ENCODE measurements at places on chromosomes 6 and 20.

DNA sequence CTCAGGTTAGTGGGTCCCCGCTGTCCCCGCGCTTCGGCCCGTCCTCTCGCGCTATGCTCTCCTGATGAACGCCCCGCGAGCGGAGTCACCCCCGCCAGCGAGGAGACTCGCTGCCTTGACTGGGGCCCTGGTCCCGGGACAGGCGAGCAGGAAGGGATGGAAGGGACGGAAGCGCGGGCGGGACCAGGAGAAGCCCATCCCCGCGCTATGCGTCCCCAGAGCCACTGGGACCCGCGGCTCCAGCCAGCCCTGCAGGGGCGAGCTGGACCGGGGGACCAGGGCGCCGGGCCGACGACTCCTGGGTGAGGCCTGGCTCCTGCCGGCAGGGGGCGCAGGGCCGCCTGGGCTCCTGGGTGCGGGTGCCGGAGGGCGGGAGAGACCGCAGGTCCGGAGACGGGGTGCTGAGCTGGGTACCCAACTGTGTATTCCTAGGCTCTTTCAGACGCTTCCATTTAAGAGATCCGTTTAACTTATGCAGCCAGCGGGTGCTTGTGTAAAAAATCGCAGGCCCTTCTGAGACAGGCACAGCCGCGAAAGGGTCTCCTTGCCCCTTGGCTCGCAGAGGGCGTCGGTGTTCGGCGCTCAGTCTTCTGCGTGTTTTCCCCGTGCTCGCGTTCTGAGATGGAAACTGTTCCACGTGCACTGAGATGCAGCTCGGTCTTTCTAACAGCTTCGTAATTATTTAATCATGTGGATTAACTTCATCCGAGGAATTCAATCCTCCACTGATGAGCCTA, 580 bp upstream of the SYCP2 start:
- peak; percentile 69 for DNase-seq

GRCh38 chr6:143515766-143516355, 4.3 kb upstream of the FUCA2 start:
- no peak for DNase-seq

GRCh38 chr6:128883906-128884305, 968 bp downstream of the LAMA2 start:
- DNase-seq, result no peak

DNA sequence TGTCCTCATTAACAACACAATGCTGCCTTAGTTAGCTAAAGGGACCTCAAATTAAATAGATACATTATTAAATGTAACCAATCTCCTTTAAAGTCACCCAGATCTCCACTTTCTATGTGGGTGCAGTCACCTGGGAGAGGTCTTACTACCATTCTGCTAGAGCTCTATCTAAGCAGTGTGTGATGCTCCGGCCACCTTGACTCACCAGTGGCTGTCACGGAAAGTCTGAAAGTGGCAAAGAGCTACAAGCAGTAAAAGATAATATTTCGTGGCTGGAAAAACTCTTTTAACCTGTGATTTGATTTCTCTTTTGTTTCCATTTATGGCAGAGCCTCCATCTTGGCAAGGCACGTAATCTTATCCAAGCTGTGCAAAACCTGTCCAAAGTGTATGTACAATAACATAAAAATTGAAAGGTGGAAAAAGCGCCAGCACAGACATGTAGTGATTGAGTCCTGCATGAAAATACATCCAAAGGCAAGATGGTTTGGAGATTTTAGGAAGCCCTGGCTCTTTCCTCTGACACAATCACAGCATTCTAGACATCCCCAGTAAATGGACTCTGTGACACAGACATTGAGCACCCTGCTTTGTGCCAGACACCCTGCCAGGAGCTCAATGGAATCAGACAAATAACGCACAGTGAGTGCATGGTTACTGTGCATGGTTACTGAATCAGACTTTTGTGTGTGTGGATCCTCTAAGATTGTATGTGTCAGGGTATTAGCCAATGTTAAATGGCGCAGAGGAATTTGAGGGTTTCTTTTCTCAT, 116.6 kb downstream of the ADAT2 start:
- DNase-seq, result no peak

- DNase-seq, result no peak
Observed at GRCh38 chr6:42805297-42805861, 23.5 kb downstream of the BICRAL start.

DNA sequence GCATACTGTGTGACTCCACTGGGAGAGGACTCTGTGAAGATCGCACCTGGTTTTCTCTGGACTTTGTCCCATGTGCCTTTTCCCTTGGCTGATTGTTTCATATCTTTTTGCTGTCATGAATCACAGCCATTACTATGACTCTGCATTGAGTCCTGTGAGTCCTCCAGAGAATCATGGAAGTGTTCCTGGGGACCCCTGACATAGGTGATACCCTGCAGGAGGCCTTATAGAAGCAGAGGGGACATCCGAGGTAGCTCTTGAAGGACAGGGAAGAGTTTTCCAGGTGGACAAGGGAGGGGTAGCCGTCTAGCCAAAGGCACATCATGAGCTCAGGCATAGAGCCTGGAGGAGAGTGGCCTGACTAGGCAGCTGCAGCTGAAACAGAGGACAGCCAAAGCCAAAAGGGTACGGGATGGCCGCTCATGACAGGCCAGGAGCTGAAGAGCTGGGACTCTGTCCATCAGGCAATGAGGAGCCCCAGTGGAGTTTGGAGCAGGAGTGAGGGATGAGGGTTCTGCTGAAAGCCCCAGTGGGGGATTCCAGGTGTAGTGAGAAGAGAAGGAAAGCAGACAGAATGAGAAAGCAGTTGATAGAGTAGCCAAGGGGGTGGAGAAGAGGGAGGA, 86.6 kb upstream of the TOX2 start:
- DNase-seq, result no peak

DNA sequence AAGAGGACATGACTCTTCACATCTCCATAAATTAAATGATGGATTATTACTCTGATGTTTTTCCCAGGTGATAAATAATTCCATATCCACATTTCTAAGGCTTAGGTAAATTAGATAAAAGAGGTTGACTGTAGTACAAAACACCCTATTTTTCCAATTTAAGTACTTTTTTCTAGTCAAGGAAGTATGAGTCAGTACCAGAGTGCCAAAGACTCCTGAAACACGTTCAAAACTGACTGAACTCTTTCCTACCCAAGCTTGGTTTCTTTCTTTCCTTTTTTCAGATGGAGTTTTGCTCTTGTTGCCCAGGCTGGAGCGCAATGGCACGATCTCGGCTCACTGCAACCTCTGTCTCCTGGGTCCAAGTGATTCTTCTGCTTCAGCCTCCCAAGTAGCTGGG, 85.0 kb downstream of the DOK5 start:
- no peak for DNase-seq

DNA sequence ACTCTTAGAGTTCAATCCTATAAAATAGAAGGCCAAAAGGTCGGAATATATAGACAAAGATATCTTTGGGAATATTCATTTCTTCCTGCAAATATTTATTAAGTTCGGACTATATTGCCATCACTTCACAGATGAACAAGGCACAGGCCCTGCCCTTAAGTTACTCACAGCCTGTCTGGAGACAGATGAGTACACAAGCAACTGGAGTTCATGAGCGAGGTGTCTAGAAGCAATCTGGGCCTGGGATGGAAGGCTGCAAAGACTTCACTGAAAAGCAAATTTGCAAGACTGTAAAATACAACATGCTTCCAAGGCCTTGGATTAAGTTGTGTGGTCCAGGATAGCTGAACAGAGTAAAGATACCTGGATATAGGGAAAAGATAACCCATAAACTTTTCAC, 56.7 kb upstream of the CEP85L start:
- DNase-seq, result peak; percentile 14

DNA sequence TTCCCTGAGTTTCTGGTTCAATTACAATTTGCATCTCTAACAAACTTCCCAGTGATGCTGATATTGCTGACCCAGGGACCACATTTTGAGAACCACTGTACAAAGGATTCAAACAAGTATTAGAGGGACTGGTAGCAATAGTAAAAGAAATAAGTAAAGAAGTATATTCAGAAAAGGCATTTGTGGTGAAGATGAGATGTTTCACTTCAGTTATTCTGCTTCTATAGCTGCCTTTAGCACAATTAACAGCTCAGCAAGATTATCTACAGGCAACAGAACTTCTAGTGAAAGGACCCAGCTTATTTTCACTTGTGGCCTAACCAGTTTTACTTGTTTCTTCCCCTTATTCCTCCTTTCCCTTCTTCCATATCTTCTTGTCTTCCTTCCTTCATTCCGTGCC, 149.4 kb downstream of the PHF3 start:
- DNase-seq, result no peak

DNA sequence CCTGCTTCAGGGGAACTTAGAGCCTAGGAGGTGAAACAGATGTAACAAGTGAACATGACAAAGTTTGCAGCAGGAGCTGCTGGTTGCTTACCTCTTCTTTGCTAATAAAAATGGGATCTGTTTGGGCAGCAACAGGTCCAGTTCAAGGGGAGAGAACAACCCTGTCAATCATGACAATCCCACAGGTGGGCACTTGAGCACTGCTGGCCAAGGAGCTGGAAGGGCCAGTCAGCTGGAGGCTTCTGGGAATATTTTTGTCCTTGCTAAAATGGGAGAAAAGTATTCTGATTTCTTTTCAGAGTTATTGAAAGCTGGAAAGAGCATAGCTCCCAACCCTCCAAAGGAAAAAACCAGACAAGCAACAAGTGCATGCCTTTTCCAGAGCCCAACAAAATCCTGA, 477.7 kb upstream of the SULF2 start:
- no peak for DNase-seq

DNA sequence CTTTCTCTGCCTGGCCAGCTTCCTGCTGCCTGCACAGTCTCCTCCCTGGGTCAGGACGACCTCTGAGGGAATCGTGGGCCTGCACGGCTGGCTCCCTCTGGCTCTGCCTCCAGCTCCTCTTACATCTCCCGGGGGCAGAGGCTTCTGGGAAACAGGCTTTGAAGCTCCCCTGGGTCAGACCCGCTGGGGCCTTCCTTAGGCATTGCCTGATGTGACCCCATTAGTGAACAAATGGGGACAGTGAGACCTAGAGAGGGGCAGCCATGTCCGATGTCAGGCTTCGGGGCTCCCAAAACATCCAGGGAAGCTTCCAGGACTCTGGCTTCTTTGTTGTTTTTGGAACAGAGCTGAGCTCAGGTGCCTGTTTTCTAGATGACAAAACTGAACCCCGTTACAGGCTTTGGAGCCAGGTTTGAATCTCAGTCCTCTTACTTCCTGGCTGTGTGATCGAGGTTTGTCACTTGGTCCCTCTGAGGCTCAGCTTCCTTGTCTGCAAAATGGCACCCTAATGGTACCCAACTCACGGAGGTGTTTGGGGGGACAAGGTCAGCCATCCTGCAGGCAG, 94.3 kb downstream of the CEBPB start:
- DNase-seq, result no peak

DNA sequence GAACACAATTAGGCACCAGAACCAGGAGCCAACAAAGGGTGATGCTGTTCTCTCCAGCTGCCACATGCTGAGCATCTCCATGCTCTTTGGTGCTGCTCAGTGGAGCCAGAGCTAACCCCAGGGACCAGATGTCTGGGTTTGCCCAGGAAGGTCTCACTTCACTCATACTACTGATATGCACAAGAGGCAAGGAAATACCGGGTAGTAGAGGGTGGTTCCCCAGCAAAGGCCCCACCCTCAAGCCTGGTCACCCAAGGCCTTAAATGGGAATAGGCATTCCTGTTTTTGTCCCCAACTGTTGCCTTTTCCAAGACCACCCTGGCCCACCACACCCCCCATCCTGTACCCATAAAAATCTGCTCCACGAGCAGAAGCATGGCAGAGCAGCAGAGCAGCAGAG, 204.5 kb upstream of the TAB2 start:
- DNase-seq, result no peak

DNA sequence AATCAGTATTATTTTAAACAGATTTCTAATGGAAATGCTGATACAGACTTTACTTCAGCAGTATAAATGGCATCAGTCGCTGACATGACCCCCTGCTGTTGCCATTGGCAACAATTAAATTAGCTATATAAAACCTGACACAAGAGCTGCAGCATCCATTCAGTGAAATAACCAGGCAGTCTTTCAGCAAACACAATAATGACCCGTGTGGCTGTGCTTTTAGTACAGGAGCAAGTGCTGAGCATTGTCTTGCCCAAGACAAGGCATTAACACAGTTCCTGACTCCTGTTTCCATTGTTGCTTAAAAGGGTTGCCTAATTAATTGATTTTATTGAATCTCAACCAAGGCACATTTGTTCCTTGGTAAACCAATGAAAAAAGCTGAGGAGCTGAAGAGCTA, 382.1 kb downstream of the HACE1 start:
- no peak for DNase-seq

- no peak for DNase-seq
Observed at GRCh38 chr6:81073318-81073717, 679.2 kb downstream of the TENT5A start.

- no peak for DNase-seq
Observed at GRCh38 chr20:50292591-50293283, 102.1 kb downstream of the CEBPB start.

DNA sequence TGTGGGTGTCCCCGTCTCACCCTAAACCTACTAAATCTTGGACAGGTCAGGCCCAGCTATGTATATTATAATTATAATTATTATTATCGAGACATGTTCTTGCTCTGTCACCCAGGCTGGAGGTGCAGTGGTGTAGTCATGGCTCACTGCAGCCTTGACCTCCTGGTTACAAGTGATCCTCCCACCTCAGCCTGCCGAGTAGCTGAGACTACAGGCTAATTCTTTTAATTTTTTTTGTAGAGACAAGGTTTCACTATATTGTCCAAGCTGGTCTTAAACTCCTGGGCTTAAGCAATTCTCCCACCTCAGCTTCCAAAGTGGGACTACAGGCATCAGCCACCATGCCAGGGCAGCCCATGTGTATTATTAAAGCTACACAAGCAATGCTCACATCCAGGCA, 10.5 kb downstream of the ADGRF1 start:
- DNase-seq, result no peak

DNA sequence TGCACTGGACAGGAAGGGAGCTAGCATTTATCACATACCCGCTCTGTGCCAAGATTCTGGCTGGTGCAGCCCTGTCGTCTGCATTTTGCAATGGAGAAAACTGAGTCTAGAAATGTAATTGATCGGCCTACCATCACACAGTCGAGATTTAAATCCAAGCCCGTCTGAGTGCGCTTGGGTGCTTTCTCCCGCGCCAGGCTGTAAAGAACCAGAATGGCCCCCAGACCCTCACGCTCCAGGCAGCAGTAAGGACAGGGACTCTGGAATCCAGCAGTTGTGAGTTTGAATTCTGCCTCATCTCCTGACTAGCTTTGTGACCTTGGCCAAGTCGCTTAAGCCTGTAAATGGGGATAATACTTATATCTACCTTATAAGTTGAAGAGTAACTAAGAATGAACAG, 10.8 kb downstream of the DYNLRB1 start:
- DNase-seq, result no peak

Data from CD4-positive, alpha-beta T cell treated with Interleukin-6 at 100 ng/mL for 8 hours (primary cell).